ENCODE measurements at places on chromosomes 6 and 20. TPM values are rescaled to one million over a fixed set of nuclear protein-coding genes. Genes with fewer than 3 reads are reported as not detected.

Gene CGA
- total RNA-seq: not detected

Gene COL10A1
- total RNA-seq: 0.17 TPM

Gene BMP5
- total RNA-seq: 2.0 TPM

Gene SIRPG
- not detected for total RNA-seq

Gene NEU1
- 53.8 TPM for total RNA-seq

Gene SAPCD1
- total RNA-seq: 5.8 TPM

Gene EFCAB8
- total RNA-seq: under 0.01 TPM

Gene CLDN20
- total RNA-seq: not detected

Gene TSBP1
- not detected for total RNA-seq

Gene CCHCR1
- total RNA-seq: 19.9 TPM

Gene ADTRP
- 0.17 TPM for total RNA-seq

Gene UBE3D
- total RNA-seq: 3.7 TPM

Gene ARMH2
- total RNA-seq: not detected

Gene IL20RA
- 0.45 TPM for total RNA-seq

Gene VGLL2
- not detected for total RNA-seq

Gene HINT3
- 10.9 TPM for total RNA-seq

Gene HMGA1
- 1,282 TPM for total RNA-seq

Gene SNAP25
- total RNA-seq: 5.1 TPM

Gene TAGAP
- not detected for total RNA-seq

Gene PRRT1
- total RNA-seq: 0.17 TPM

Gene PLAGL2
- total RNA-seq: 3.6 TPM

Gene PRL
- not detected for total RNA-seq

Gene DEFB124
- not detected for total RNA-seq

Gene EPB41L1
- total RNA-seq: 7.9 TPM

Gene HCRTR2
- not detected for total RNA-seq

Gene CDH22
- total RNA-seq: not detected

Gene CTAGE9
- under 0.01 TPM for total RNA-seq

Gene BCAS4
- total RNA-seq: 23.7 TPM

Gene BFSP1
- 2.7 TPM for total RNA-seq

Gene TREML1
- not detected for total RNA-seq

Gene EYS
- not detected for total RNA-seq

Gene IRAK1BP1
- total RNA-seq: 2.8 TPM

Gene IL17A
- total RNA-seq: not detected

Gene TP53TG5
- total RNA-seq: not detected

Gene CST2
- total RNA-seq: not detected

Gene SLC17A2
- total RNA-seq: not detected

Gene KCNQ2
- total RNA-seq: not detected

Gene FOXA2
- not detected for total RNA-seq

Gene SALL4
- 1.5 TPM for total RNA-seq
